ENCODE measurements at places on chromosomes 1 and 21.

- no peak for DNase-seq
Measured at GRCh38 chr1:74343216-74343615, 108.0 kb downstream of the TNNI3K start.

- peak; percentile 33 for DNase-seq
Measured at GRCh38 chr1:16122916-16123315, 33.0 kb downstream of the EPHA2 start.

GRCh38 chr1:88900883-88901282, 9.5 kb upstream of the GTF2B start:
- DNase-seq = no peak

- DNase-seq = no peak
Measured at GRCh38 chr1:243323491-243323890, 67.7 kb downstream of the SDCCAG8 start.

DNA sequence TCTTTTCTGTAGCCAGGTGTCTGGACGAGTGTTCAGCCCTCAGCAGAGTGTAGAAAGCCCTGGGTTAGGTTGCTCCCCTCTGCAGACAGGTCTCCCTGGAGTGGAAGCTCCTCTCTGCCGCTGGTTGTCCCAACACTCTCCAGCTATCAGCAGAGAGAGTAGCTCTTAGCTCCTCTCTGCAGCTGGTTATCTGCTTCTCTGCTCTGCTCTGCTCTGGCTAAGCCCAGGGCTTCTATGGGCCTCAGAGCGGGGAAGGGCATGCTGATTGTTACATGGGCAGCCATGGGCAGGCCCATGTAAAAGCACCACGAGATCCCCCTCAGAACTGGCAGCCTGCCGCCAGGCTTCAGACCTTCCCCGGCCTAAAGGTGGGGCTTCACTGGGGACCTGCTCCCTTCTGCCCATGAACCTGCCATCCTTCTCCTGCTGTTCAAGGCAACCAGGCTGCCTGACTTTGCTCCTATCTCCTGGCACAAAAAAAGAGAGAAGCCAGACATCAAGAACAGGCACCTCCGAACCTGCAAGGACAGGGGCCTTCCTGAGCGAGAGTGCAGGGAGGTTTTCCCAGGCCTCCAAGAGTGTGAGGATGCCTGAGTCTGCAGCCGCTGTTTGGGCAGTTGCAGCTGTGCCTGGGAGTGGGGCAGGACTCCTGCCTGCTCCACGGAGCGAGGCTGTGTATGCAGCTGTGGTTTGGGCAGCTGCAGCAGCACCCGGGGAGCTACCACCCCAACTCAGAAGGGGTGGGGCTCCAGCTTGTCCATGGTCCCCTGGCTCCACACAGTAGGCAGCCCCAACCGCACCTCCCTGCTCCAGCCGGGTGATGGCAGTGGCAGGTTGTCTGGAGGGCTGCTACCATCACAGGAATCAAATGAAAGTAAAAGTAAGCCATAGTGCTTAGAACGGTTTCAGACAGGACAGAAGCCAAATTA, 973.7 kb downstream of the LTN1 start:
- no peak for DNase-seq

DNA sequence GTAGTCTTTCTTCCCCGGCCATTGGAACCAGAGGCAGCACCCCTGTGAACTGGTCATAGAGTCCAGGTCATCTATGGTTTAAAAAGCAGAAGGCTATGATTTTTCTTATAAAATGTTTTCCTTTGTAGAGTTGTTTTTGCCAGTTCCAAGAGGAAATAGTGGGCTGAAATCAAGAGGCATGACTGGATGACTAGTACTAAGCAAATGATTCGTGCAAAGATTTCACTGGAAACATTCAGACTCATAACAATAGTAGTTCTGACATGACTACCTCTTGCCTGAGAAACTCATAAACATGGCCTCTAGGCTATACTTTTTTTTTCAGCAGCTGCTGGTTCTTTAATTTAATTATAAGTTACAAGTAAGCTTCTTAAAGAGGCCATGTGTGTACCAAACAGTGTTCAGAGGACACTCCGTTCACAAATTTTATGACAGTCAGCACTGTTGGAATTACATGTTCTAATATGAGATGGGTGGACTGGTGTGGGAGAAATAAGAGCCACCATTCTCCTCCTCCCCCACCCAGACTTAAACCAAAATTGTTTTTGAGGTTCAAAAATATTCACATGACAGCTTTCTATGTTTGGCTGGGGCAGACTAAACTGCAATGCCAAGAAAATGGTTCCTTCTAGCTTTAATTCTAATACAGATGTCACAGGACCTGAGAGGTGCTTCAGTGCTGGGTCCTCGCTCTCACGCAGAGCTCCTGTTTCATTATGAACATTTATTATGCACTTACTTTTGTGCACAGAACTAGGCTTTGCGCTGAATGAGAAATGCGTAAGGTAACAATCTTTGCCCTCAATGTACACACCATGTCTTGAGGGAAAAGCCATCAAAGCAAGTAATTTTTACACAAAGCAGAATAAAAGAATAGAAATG, 147.5 kb downstream of the ZC3H11B start:
- DNase-seq = no peak

GRCh38 chr1:236058141-236058934, 6.6 kb downstream of the NID1 start:
- no peak for DNase-seq

DNA sequence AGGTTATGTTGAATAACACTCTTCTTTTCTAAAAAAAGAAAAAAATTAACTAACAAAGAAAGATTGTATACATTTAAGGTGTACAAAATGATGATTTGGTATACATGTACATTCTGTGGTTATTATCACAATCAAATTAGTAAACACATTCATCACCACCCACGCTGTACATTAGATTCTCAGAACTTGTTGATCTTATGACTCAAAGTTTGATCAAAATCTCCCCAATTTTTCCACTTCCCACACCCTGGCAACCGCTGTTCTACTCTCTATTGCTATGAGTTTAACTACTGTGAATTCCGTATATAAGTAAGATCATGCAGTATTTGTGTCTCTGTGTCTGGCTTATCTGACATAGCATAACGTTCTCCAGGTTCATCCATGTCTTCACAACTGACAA, 469.5 kb upstream of the CHRM3 start:
- no peak for DNase-seq

DNA sequence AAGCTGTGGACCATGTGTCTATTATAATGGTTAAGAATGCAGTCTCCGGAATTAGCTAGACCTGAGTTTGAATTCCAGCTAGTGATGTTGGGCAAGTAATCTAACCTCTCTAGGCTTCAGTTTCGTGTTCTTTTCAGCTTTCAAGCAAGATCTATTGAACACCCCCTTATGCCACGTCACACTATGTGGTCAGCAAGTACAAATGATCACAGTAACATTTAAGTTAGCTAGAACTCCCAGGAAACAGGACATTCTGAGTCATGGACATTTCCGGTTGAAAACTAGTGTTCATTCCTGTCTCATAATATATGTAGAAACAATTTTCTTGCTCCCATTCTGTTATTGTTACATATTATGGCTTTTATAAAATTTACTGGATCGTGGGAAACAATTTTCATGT, 34.0 kb upstream of the NHLH2 start:
- no peak for DNase-seq

GRCh38 chr21:37193676-37194075, 73.5 kb downstream of the VPS26C start:
- DNase-seq = no peak

DNA sequence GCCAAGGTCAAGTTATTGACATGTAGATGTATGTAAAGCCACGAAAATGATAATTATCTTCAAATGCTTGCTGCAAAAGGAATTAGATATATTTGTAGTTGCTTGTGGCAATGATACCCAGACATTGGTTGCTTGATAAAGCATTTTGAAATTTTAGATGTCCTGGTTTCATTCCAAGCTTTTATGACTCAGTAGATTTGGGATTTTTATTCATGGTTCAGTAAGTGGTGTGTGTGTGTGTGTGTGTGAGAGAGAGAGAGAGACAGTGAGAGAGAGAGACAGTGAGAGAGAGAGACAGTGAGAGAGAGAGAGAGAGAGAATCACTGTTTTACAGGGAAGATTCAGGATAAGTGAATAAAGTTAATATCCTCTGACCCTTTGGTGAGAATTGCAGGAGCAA, 498.2 kb upstream of the C1orf87 start:
- DNase-seq = no peak

DNA sequence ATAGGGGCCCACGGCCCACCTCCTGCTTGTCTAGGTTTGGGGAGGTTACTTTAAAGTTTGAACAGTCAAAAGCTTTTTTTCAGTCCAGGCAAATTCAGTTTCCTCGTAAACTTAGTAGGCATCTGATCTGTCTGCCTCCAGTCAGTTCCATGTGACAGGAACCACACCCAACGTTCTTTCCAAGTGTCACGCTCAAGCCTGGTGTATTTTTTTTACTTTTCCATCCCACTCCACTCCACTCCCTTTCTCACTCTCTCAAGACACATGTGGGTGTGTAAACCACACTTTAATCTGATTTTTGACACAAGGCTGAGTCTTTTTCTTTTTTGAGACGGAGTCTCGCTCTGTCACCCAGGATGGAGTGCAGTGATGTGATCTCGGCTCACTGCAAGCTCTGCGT, 60.3 kb upstream of the GPR153 start:
- no peak for DNase-seq

DNA sequence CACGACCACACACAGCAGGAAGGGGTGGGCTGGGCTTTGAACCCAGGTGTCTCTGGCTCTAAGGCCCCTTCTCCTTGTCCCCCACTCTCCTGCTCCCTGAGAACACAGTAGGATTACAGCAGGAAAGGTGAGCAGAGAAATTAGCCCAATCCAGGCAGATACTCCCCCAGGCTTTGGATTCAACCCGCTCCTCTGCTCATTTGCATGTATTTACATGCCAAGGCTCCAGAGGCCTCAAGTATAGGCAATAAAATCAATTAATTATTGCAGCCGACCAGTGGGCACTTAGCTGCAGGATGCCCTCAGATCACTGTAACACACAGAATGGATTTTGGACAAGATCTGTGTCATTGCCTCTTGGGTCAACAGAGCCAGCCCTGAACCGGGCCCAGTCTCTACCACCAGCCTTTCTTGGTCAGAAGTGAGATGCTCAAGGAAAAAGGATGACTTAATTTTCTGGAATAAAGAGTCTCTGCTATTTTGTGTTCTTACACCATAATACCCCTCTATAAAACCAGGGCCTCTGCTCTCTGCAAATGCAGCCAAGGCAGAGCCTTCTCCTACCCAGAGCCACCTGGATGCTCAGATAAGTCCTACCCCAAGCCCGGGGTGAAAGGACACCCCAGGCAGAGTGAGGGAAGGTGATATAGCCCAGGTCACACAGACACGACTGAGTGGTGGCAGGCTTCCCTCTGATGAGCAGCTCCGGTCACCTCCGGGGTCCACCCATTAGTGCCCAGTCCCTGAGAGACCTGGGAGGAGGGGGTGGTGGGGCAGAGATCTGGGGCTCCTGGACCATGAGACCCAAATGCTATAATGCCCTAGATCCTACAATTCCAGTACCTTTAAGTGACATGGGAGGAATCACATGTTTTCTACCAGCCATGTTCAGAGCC, 28.9 kb downstream of the MATN1 start:
- DNase-seq = no peak

DNA sequence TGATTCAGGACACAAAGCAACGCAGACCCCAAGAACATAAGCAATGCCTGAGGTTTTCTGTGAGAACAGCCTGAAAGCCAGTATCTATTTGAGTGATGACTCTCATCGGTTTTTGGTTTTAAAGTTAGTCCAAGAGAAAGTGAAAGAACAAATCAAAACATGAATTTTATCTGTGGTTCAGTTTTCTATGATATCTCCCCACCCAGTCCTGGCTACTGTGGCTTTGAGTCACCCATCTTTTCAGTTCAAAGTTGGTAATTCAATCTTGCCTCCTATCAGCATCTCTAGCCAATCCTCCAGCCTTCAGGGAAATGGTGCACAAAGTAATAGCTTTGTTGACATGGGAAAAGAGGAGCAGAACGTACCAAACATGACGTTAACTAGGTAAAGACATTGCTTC, 40.5 kb upstream of the KRTAP19-8 start:
- DNase-seq = no peak

DNA sequence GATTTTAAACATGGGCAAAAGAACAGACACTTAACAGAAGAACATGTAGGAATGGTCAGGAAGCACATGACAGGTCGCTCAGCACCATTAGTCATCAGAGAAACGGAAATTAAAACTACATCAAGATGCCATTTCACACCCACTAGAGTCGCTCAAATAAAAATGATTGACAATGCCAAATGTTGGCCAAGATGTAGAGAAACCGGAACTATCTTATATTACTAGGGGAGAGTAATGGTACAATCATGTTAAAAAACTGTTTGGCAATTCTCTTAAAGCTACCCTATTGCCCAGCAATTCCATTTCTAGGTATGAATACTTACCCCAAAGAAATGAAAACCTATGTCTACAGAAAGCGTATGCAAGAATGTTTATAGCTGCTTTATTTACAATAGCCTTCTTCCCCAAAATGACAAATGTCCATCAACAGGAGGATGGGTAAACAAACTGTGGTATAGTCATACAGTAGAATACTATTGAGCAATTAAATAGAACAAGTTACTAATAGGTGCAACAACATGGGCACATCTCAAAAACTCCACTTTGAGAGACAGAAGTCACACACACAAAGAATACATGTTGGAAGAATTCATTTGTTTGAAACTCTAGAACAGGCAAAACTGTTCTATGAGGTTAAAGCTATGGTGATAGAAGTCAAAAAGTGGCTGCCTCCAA, 92.8 kb downstream of the ETS2 start:
- no peak for DNase-seq

DNA sequence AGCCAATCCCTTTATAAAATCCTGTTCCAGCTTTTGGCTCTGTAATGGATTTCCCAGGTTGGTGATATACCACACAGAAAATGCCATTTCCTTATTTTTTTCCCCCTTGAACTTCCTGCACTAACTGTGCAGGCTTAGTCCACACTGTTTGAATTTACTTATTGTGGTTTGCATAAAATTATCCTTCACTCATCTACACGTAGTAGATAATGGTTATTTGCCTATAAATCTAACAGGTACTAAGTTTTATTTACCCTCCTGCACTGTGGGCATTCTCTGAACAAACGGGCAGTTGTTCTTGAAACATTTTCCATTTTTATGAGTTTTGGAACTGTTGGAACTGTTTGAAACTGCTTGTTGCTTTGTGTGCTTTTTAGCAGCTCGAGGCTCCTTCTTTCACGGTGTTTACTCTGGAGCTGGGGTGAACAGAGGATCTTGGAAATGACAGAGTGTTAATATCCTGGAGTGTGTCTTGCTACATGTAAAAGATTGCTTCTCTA, 23.0 kb upstream of the KIFAP3 start:
- DNase-seq = no peak

GRCh38 chr1:117671781-117672501, 66.1 kb downstream of the TENT5C start:
- DNase-seq = no peak

- no peak for DNase-seq
Measured at GRCh38 chr1:153563483-153563901, 2.2 kb downstream of the S100A2 start.

GRCh38 chr1:165851034-165851658, 23.7 kb downstream of the UCK2 start:
- DNase-seq = no peak

Measured in activated T-cell treated with anti-CD3 and anti-CD28 coated beads for 4 hours (primary cell).